Midbrain (tissue), 1 donor: ENCODE measurements at places on chromosomes 6 and 20.
A peak's percentile ranks its signal among the peaks of the same experiment; 100 is the strongest.

DNA sequence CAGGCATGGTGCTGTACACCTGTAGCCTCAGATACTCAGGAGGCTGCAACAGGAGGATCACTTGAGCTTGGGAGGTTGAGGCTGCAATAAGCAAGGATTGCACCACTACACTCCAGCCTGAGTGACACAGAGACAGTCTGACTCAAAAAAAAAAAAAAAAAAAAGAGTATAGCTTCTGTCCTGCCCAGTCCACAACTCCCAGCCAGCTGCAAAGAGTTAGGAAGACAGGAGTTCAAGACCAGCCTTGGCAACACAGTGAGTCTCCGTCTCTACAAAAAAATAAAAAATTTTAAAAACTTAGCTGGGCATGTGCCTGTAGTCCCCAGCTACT lies 28.3 kb upstream of the TLDC2 start:
- no peak for DNase-seq

DNA sequence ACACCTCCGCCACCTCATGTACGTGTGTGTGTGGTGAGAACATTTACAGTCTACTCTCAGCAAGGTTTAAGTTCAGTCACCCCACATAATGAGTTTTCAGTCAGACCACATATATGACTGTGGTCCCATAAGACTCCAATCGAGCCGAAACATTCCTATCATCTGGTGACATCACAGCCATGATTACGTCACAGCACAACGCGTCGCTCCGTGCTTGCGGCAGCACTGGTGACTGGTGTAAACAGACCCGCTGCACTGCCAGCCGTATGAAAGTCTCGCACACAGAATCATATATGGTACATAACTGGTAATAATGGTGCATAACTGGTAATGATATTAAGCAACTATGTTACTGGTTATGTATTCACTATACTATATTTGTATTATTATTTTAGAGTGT lies 150.7 kb downstream of the DLL1 start:
- no peak for DNase-seq

GRCh38 chr6:161168281-161168891 lies 105.5 kb downstream of the AGPAT4 start:
- peak; percentile 18 for DNase-seq

GRCh38 chr6:162181741-162182401 lies 545.7 kb downstream of the PRKN start:
- no peak for DNase-seq

DNA sequence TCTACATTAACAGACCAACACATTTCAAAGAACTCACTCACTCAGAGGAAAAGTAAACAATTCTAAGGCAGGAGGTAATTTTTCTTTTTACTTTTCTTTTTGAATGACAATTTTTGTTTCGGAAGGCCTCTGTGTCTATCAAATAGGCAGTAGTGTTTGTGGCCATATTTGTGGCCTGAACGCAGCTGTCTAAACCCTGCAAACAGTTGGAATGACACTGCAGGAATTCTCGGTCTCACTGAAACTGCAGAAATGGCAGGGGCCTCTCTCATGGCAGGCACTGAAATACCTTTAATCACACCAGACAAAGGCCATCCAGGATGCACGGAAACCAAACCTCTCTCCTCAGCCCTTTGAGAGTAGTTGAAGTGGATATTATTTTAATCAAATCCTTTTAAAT lies 30.4 kb downstream of the FYN start:
- peak; percentile 9 for DNase-seq

- peak; percentile 9 for DNase-seq
Measured at GRCh38 chr6:68235326-68235784, 399.7 kb upstream of the ADGRB3 start.

DNA sequence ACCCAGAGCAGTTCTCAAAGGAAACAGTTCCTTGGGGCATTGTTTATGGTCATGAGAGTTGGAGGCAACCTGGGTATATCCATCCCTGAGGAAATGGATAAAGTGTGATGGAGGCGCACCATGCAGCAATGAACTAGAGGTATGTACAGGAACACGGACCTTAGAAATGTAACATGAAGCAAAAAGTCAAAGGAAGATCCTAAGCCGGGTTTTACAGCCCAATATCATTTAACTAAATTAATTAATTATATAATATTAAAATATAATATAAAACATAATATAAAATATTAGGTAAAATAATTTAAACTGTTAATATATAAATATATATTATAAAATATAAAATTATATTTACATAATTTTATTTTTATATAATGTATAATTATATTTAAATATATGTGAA lies 44.1 kb upstream of the RNF8 start:
- no peak for DNase-seq

- DNase-seq = no peak
Measured at GRCh38 chr6:43433148-43433547, 5.8 kb downstream of the ABCC10 start.

- no peak for DNase-seq
Measured at GRCh38 chr20:22566876-22567658, 17.3 kb downstream of the FOXA2 start.

DNA sequence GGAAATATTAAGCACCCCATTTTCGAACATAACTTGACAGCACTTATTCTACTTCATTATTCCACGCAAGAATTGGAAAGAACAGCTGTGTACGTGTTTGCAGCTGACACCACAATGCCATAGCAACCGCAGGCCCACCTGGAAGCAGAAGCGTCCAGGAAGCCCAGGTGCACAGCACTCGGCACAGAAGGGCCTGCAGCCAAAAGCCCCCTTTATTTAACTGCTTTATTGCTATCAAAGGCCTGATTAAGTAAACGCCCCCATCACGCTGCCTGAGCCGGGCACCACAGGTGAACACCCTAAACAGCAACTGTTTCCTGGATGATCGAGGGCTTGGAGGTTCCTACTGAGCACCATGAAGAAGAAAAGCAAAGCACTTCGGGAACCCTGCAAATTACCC lies 6.3 kb downstream of the TAF4 start:
- no peak for DNase-seq

DNA sequence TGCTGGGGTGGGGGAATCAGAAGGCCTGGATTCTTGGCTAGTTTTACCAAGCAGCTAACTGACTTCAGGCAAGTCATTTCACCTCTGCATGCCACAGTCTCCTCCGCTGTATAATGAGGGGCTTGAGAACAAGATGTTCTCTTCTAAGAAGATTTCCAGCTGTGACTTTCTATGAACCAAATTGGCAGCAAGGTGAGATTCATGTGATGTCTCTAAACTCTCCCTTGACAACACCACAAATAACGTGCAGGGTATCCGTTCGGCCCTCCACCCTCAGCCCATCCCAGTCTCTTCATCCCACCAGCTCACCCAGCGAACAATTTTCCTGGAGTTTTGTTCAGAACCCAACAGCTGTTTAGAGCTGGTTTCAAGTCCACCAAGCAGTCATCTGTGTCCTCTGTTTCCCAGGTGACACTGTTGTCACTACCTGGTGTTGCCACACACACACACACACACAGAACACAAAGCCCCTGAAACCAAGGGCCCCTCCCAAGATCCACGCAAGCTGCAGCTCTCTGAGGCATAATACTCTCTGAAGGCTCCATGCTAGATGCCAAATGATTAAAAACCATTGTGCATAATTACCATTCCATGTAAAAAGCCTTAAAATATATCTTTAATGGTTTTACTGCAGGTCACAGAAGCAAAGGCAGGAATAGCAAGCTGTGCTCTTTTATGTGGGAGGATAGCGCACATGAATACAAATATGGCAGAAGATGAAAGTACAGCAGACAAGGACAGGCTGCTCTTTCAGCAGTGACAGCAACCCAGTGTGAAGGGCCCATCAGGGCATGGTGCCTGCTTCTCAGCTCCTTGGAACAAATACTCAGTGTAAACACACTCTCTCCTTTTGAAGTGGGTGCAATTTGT lies 48.2 kb downstream of the ARHGAP18 start:
- peak; percentile 17 for DNase-seq

GRCh38 chr6:154341871-154342270 lies 14.7 kb downstream of the IPCEF1 start:
- DNase-seq = no peak

- no peak for DNase-seq
Measured at GRCh38 chr20:22070610-22071058, 365.2 kb downstream of the PAX1 start.

- DNase-seq = peak; percentile 82
Measured at GRCh38 chr20:62352402-62353288, 14.5 kb downstream of the LAMA5 start.

DNA sequence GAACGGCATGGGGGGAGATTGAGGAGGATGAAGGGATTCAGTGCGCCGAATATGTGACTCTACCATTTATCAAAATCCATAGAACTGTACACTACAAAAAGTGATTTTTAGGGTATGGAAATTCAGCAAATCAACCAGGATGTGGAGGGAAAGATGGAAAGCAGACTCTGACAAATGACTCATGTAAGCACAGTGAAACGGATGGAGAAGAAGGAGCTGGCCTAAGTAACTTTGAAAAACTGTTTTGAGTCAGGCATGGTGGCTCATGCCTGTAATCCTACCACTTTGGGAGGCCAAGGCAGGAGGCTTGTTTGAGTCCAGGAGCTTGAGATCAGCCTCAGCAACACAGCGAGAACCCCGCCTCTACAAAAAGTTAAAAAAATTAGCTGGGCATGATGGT lies 39.2 kb downstream of the MUC22 start:
- DNase-seq = no peak

DNA sequence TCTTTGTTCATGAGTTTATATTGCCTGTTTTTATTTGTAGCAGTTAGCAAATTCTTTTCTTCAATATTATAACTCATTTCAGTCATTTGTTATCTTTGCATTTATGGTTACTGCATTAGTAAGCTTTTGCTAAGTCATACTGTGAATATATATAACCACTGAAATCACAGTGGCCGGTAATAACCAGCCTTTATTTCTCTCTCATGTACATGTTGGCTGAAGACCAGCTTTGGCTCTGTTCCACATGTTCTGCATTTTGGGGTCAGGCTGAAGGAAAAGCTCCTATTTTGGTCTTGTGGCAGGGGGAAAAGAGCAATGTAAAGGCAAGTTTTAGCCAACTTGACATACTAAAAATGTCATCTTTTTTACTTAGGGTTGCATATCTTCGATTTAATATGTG lies 276.3 kb downstream of the BCKDHB start:
- DNase-seq = no peak

DNA sequence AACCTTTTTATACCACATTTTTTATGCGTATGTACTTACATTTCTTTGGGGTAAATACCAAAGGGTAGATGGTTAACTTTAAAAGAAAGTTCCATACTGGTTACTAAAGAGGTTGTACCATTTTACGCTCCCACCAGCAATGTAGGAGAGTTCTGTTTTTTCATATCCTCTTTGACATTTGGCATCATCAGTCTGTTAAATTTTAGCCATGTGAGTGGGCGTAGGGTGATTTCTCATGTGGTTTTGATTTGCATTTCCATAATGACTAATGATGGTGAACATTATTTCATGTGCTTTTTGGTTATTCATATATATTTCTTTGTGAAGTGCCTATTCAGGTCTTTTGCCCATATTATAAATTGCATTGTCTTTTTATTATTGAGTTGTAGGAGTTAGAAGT lies 194.2 kb downstream of the PRL start:
- no peak for DNase-seq

- peak; percentile 58 for DNase-seq
Measured at GRCh38 chr6:12911427-12911826, 194.9 kb downstream of the PHACTR1 start.

DNA sequence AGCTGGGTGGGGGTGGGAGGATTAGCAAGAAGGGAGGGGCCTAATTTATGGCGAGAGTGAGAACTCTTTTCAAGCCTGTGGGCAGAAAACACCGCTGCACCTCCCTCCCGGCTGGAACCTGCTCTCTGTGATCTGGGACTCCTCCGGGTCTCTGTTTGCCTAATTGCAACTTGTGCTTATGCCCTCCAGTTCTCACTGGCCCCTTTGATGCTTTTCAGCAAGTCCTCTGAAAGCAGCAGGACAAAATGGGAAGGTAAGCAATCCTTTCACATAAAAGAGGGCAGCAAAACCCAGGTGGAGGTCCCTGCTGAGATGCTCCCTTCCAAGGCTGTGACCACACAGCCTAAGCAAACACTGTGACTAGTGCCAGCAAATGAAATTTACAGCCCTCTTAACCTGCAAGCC lies 523.0 kb upstream of the FLRT3 start:
- no peak for DNase-seq

DNA sequence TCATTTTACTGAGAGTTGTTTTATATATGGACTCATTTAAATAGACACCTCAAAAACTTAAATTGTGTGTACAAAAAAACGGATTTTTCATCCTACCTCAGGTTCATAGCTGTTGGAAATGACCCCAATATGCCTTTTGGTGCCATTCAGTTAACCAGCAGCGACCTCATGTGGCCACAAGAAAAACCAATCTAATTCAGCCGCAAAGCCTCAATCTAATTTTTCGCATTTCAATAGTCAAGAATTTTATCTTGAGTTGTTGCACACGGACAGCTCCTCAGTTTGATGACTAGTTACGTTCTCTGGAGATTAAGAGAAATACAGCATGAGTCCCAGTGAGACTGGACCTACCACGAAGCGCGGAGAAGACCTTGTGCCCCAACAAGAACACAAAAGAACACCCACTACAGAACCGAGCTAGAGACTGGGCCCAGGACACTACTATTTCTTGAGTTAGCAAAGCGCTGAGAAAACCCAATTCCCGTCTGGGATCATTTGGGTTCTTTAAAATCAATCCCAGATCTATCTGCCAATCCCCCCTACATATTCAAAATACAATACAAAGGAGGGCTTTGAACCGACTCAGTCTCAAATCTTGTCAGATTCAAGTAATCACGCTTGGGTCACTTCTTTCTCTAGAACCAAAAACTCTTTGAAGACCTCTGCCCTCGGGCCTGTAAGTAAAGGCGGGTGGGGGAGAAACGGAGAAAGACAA lies 1.1 kb downstream of the TCP11 start:
- DNase-seq = peak; percentile 77

GRCh38 chr6:148348335-148348734 lies 5.7 kb downstream of the SASH1 start:
- DNase-seq = no peak

DNA sequence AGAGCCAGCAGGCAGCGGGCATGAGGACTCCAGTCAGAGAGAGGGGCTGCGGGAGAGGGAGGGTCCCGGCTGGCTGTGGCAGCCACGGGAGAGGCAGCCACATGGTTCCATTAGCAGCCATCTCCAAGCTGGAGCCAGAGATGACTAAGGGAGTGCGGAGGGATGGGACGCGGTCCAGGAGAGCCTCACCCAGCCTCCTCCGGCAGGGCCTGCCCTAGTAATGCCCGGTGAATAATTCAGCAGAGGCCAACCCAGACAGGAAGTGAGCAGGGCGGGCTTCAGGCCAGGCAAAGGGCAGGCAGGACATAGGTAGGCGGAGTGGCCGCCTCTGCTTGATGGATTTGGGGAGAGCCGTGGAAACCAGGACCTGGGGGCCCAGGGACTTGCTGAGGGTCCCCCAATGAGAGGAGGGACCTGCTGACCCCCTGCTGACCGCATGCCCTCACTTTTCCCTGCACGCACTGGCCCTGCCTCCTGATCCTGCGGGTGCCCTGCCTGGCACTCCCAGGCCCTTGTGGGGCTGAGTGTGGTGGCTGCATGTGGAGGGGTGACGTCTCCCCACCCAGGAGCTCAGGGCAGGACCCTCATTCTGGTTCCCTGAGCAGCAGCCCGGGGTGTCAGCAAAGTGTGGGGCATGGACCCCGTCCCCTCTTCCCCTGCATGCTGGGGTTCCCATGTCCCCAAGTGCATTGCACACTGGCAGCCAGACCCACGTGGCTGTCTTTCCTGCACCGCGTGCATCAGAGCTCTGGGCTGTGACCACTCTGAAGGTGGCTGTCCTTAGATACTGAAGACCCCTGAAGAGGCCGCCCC lies 51.8 kb upstream of the SLCO4A1 start:
- DNase-seq = no peak

- no peak for DNase-seq
Measured at GRCh38 chr20:47792021-47792618, 6.8 kb upstream of the SULF2 start.
